ENCODE measurements at places on chromosomes 1 and 21.

- DNase-seq: no peak
Measured at GRCh38 chr1:160104486-160104885, 6.1 kb upstream of the IGSF8 start.

DNA sequence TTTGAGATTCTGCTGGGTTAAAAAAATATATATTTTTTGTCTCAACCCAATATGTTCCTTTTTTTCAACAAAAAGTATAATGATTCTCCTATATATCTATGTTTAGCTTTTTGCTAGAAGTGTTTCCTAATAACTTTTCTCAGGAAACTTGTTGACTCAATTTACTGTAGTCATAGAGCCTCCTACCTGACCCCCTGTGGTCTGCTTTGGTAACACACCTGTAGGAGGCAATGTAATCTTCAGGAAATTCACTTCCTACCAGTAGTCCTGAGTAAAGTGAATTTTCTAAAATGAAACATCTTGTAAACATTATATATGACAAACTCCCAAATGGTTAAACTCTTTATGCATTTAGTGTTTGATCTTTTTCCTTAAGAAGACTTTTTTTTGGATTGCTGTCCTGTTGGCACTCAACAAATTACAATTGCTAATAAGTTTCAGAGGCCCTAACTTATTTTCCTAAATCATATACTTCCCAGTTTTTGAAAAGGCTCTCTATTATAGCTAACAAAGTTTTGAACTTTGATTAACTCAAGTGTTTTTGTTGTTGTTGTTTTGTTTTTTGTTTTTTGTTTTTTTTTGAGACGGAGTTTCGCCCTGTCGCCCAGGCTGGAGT is 118.3 kb downstream of the OLFML2B start:
- DNase-seq: no peak

GRCh38 chr1:85404408-85404807 is 60.6 kb downstream of the DDAH1 start:
- no peak for DNase-seq

- no peak for DNase-seq
Measured at GRCh38 chr1:40649592-40649930, 15.9 kb downstream of the RIMS3 start.

GRCh38 chr1:83834621-83835264 is 164.2 kb downstream of the TTLL7 start:
- DNase-seq: no peak

DNA sequence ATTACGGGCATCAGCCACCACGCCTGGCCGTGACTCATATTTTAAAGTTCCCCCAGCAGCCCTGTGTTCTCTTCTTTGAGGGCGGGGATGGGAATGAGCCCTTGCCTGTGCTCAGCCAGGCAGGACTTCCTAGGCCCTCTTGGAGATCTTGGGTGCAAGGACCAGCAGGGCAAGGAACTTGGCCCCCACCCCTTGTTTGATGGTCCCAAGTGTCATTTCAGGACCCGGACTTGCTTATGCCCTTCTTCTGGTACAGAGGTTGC is 9.3 kb downstream of the RASSF5 start:
- DNase-seq: no peak

DNA sequence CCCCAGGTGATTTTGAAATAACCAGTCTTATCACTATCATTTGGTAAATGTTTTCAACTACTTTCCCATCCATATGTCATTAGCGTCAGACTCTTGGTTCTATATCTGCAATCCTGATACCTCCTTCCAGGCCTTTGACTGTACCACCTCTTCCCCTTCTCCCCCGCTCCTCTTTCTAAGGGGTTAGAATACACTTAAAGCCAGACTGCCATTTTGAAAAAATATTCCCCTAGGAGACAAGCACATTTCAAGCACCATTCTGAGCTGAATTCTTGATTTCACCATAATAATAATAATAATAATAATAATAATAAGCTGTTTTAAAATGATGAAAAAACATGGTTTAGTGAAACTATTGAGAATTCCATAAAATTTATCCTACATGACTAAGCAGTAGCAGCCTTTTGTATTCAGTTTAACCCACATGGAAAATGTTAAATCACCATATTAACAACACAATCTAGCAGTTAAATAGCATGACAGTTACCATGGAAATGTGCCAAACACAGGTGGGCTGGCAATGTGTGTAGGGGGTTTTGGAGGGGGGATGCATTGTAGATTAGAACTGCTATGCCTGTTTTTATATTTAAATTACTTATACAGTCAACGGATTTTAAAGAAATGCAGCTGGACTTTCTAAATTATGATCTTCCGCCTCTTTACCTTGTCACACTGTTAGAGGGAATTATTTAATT is 480.2 kb upstream of the DEPDC1 start:
- DNase-seq: no peak

- peak; percentile 52 for DNase-seq
Measured at GRCh38 chr21:24895885-24896734, 711.2 kb downstream of the MRPL39 start.

DNA sequence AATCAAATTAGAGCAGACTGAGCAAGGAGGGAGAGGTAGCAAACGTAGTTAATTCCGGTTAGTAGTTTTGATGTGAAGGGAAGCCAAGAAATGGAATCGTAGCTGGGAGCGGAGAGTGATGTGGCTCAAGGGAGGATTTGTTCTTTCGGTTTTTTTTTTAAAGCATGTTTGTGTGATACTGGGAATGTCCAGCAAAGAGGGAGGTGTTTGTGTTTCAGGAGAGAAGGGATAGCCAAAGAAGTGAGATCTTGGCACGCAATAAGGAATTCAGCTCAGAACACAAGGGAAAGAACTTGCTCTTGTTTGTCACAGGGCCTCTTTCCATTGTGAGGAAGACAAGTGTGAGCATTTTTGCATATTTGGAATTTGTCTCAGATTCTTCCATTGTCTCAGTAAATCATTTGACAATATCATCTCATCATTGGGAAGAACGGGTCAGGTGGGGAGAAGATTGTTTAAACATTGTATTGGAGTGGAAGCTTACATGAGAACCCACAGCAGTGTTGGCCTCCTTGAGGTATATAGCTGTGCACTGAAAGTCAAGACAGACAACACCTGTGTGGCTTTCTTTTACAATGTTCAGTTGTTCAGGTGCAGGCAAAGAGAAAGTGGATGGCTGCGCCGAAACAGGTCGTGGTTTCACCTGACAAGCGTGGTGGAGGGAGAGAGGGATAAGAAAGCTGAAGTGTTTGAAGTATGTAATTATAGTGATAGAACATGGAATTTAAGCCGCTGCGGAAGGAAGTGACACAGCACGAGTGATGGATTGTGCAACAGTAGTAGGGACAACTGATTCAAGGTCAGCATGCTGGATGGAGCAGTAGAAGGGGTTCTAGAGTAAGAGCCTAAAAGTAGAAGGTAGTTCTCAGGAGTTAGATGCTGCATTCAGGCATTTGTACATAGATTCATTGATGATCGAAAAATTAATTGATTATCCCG is 25.4 kb downstream of the FMN2 start:
- DNase-seq: no peak

DNA sequence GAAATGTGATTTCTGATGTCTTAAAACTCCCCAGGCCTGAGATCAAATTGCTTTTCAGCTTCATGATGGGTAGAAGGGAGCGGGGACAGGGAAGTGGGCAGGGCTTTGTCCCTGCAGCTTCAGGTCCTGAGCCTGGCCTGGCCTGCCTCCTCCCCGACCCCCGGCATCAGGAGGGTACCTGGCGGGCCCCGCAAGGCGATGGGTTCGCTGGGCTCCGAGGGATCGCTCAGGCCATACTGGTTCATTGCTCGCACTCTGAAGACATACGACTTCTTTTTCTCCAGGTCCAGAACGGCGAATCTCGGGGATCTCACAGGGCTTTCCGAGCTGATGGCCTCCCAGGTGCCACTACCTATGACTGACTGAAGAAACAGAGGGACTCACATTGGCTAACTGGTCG is 25.5 kb downstream of the MYOM3 start:
- DNase-seq: no peak

- no peak for DNase-seq
Measured at GRCh38 chr1:53411541-53412152, 47.6 kb upstream of the DMRTB1 start.

- DNase-seq: no peak
Measured at GRCh38 chr1:170544624-170545023, 12.7 kb downstream of the GORAB start.

DNA sequence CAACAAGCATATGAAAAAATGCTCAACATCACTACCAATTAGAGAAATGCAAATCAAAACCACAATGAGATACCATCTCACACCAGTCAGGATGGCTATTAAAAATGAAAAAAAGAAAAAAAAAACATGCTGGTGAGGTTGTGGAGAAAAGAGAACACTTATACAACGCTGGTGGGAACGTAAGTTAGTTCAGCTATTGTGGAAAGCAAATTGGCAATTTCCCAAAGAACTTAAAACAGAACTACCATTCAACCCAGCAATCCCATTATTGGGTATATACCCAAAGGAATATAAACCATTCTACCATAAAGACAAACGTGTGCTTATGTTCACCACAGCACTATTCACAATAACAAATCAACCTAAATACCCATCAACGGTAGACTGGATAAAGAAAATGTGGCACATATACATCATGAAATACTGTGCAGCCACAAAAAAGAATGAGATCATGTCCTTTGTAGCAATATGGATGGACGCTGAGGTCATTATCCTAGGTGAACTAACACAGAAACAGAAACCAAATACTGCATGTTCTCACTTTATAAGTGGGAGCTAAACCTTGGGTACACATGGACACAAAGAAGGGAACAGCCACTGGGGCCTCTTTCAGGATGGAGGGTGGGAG is 49.5 kb downstream of the LYST start:
- no peak for DNase-seq

DNA sequence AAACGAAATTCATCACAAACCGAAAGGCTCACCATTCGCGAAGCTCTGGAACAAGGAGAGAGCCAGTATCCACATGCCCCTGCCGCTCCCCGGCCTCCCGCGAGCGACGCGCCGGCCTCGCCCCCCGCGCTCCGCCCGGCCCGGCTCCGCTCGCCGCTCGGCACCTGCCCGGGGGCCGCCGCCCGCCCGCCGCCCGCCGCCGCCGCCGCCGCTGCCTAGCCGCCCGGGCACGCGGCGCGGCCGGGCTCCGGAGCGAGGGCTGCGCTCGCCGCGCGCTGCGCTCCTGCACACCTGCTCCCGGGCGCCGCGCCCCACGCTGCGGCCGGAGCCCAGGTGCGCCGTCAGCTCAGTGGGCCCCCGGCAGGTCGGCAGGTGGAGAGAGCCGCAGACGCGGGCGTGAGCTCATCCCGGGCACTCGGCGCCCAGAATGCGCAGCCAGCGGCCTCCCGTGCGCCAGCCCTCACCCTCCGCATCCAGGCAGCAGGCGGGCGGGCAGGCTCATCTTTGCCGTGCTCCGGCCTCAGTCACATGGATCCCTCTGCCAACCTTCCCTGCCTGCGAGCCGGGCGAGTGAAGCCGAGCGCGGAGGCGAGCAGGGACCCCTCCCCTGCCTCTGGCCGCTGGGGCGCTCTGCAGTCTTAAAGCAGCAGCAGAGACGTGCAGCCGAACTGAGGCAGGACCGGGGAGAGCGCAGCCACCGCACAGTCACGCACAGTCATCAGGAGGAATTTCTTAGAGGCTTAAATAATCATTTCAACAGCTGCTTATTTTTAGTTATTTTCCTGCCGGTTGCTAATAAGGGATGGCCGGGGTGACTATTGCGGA is at the start of gene DSCAM:
Gene DSCAM (minus strand): TSS at position 572 of the 825 bp plus-strand sequence. CDS start 497 bp downstream, at position 75.
- DNase-seq: no peak

GRCh38 chr1:205273551-205273982 is 45.8 kb downstream of the TMCC2 start:
- DNase-seq: peak; percentile 67

DNA sequence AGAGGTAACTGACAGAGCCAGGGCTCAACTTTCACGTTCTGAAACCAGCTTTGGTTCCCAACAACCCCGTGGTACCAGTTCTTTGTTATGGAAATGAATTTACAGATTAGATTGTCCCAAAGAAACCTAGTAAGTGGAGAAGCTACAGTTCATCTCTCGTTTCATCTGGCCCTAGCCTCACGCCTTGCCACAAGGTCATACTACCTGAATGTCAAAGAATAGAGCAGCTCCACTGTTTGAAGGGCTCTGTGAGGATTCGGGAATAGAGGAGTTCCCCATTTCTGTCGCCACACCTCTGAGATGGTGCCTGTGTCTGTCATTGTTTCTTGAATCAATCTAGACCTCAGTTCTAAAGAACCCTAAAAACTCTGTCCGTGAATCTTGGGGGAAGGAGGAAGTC is 15.0 kb upstream of the CDC42 start:
- no peak for DNase-seq

- peak; percentile 69 for DNase-seq
Measured at GRCh38 chr1:168287237-168287664, 6.6 kb downstream of the TBX19 start.

GRCh38 chr1:185984113-185984836 is 250.1 kb downstream of the HMCN1 start:
- DNase-seq: no peak

GRCh38 chr1:235632506-235633401 is 16.8 kb downstream of the GNG4 start:
- DNase-seq: peak; percentile 66

DNA sequence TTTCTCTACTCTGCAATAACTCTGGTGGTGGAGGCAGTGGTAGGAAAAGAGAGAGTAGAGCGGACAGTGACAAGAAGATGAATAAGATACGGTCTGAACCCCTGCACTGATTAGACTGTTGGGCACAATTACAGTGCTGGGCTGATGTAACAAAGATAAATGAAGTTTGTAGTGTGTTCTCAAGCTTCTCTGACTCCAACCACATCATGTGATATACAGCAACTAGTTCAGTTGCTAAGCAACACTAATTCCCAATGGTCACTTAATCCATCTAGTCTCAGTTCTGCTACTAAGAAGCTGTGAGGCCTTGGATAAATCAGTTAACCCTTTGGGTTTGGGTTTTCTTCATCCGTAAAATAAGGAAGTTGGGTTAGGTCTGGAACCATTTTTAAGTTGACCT is 17.3 kb downstream of the DDR2 start:
- DNase-seq: no peak

GRCh38 chr1:206809504-206810084 is 37.3 kb upstream of the IL10 start:
- DNase-seq: peak; percentile 37

DNA sequence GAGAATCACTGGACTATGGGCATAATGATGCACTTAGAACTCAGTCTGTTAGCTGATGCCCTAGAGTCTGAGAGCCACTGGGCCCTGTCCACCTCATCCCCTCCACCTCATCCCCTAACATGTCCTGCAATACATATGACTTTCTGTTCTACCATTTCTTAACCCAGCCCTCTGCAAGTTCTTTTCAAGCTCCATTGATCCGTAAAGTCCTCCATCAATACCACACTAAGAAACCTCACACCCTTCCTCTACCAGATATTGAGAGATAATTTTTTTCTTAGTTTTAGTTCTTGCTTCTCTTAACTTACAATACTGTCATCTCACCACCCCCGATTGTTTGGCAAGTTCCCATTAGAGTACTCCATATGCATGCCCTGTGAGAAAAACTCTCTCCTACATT is 22.1 kb downstream of the FCRL4 start:
- DNase-seq: no peak

- peak; percentile 86 for DNase-seq
Measured at GRCh38 chr1:171142416-171143385, 42.4 kb upstream of the FMO2 start.

- DNase-seq: no peak
Measured at GRCh38 chr1:179911812-179912211, 29.7 kb downstream of the TOR1AIP1 start.

GRCh38 chr1:11365744-11366387 is 92.9 kb downstream of the UBIAD1 start:
- DNase-seq: no peak

- DNase-seq: no peak
Measured at GRCh38 chr1:225851805-225852204, 30.4 kb downstream of the TMEM63A start.

- DNase-seq: no peak
Measured at GRCh38 chr1:58943776-58944175, 159.9 kb upstream of the JUN start.
